ENCODE measurements at places on chromosomes 4 and X.

DNA sequence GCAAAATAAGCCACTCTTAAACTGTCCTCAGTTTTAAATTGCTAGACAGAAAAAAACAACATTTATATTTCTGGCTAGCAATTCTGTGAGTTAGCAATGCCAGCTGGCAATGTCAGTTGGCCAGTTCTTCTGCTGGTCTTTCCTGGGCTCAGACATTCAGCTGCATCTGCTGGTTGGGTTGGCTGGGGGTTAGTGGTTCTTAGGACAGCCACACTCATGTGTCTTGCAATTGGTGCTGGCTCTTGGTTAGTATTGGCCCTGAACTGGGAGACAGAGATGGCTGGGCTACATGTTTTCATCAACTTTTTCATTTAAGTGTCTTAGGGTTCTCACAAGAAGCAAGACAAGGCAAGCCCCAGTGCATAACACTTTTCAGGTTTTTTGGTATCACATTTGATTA is 48.0 kb upstream of the PDLIM5 start:
- no peak for DNase-seq

DNA sequence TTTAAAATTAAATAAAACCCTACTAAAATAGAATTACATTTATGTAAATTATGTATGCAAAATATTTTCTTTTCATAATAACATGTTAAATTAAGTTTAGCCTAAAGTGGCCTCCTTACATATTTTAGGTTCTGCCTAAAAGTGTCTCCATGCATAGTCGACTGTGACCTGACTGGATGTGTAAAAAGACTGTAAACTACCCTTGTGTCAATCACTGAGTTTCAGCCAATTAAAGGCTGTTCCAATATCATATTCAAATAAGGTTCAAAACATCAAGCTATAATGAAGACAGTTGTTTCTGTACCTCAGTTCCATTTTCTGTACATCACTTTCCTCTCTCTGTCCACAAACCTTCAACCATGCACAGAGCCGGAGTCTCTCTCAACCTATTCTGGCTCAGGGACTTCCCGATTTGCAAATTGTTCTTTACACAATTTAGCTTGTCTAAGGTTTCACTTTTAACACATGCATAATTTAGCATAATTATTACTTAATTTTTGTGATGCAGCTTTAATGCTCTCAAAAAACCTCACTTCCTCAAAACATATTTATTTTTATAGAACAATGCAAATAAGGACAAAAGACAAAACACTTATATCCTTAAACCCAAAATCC is 60.1 kb downstream of the SH3RF1 start:
- no peak for DNase-seq

- no peak for DNase-seq
Observed at GRCh38 chr4:104188301-104188700, 306.4 kb downstream of the CXXC4 start.

DNA sequence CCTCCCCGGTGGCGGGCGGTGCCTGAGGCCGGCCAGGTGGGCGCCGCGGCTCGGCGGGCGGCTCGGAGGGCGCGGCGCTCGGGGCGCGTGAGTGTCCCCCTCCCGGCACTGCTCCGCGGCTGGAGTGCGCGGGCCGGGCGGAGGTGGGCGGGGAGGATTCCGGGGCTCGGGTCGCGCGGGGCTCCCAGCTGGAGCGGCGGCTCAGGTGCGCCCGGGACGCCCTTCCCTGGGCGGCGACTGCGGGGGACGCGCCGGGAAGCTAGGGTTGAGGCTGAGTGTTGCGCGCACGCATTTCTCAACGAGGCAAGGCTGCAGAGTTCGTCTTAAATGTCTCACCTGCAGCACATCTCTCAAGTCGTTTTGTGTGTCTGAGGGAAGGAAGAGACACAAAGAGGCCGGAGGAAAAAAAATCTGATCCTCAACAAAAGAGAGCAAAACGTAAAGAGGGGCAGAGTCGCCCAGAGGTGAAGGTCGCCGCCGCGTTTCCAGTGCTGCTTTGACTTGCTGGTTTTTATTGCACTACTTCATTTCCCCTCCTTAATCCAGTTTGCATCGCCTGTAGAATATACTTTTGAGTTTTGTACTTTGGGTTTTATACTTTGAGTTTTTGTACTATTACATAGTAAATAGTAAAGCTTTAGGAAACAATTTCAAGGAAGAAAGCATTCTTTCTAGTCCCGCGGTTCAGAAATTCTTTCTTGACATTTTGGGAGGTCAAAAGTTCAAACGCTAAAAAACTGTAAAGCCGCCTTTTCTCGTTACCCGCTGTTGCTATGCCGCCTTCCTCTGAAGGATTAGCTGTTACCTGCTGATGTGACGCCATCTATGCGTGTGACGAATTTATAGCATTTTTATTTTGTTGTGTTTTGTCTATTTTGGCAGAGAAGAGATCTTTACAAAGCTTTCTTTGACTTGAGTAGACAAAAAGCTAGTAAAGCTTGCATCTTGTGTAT is 106.5 kb upstream of the STOX2 start:
- no peak for DNase-seq

DNA sequence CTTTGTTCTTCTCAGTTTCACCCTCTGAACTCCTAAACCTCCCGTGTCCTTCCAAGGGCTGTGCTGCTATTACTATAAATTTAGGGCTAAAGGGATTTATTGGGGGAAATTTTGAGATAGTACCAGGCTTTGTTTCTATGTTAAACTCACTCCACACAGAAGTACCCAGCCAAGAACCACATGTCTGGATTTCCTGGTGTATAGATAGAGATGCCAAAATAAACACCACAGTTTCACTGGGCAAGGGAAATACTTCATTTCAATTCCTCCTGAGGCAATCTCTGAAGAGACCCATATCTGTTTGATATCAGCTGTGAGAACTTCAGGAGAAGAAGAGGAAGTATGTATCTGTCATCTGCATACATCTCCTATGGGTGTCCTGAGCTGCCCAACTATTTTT is 21.7 kb upstream of the CLNK start:
- DNase-seq = no peak

- DNase-seq = no peak
Observed at GRCh38 chrX:17535229-17535628, 160.2 kb downstream of the NHS start.

GRCh38 chr4:67983333-67983732 is 20.0 kb upstream of the TMPRSS11A start:
- no peak for DNase-seq

DNA sequence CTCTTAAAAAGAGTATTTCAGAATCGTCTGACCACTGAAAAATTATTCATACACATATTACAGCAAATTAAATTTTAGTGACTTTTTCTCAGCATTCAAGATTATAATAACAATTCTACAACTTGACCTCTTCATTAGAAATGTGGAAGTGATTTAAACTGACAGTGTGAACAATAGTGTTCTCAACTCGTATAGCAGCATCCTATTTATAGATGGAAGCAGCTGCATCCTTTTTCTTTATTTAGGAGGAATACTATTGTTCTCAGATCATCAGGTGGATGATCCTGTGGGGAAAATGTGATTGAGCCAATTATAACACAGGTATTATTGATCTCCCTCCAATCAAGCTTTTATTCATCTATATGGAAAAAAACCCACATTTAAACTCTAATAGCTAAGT is 56.7 kb downstream of the RAPGEF2 start:
- DNase-seq = no peak

DNA sequence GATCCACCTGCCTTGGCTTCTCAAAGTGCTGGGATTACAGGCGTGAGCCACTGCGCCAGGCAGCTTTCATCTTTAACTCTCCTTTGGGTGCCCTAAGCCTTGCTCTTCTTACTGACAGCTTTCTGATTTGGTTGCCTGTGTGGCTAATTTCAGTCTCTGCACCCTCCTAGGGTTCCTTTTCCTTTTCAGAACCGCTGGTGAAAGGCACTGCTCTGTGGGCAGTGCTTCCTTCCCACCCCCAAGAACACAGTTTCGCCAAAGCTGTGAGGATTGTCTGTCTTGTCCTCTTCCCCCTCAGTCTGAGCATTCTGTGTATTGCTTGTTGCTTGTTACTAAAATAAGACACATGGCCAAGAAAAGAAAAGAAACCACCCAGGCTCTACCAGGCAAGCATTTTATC is 101.4 kb upstream of the FRMPD3 start:
- DNase-seq = no peak

- no peak for DNase-seq
Observed at GRCh38 chr4:155288999-155289398, 80.6 kb downstream of the NPY2R start.

DNA sequence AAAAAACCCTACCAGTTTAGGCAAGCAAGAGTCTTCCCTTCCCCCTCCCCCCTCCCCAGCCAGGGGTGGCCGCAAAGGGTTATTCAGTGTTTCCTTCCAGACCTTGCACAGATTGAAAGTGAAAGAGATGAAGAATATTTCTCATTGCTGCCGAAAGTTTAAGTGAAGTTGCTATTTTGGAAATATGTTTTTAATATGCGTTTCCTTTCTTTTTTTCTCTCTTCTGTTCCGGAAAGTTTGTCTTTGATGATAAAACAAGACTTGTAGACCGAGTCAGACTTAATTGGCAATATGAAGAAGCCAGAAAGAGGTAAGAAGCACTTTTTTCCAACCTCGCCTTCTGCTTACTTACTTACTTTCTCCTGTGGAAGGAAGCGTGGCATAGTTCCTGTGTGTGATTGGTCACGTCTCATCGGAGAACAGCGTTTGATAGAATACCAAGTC is 58.5 kb upstream of the CLCN4 start:
- peak; percentile 33 for DNase-seq

DNA sequence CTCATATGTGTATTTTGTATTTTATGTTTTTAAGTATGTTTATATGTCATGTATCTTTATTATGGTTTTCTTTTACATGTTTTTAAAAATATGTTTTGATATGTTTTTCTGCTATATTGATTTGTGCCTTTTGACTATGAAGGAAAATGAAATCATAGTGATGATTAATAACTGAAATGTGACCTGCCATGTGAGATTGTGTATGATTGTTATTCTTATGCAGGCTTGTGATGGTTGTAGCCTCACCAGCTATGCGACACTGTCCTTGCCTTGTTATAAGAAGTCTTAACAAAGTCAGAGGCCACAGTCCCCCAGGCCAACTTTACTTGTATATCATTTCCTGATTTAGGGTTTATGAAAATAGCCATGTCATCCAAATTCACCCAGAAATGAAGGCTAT is 83.2 kb downstream of the TMEM131L start:
- no peak for DNase-seq

DNA sequence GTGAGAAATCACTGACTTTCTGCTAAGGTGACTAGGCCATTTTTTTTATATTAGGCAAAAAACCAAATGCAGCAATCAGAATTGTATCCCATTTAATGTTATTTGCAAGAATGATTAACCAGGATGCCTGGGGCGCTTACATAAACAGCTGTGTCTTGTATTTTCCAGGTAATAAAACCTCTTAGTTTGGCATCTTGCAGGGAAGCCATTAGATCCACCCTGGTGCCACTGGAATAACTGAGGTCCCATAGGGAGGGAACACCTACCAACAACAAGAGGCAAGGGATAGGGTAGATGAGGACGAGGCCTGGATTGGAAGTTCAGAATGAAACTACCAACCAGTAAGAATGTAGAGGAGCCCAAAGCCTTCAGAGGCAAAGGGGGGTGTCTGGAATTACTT is 288.3 kb downstream of the ARHGAP24 start:
- DNase-seq = no peak

- DNase-seq = no peak
Observed at GRCh38 chr4:3869174-3869572, 103.0 kb downstream of the ADRA2C start.

GRCh38 chrX:105650986-105651385 is 171.4 kb upstream of the NRK start:
- DNase-seq = no peak

- DNase-seq = no peak
Observed at GRCh38 chrX:30373479-30373878, 64.3 kb upstream of the NR0B1 start.

DNA sequence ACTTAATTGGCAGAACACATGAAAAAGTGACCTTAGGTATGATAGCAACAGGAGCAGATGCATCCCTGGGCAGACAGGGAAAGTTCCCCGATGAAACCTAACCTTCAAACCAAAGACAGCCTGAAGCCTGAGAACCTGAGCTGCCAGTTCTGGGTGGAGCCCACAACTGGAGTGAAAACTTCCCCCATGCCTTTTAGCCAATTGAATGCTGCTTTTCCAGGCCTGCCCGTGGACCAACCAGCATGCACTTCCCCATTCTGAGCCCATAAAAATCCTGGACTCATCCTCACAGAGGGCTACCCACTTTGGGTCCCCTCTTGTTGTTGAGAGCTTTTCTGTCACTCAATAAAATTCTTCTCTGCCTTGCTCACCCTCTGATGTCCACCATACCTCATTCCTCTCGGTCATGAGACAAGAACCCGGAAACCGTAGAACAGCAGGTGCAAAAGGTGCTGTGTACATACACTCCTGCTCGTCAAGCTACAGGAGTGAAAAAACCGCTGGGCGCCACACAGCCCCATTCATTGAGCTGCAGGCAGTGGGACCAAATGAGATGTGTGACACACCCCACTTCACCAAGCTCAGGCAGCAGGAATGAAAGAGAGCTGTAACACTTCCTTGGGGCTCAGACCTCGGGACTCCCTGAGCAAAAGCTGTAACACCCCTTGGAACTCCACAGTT is 13.9 kb upstream of the SLC7A11 start:
- no peak for DNase-seq

- no peak for DNase-seq
Observed at GRCh38 chr4:138658518-138658917, 357.1 kb upstream of the NOCT start.

DNA sequence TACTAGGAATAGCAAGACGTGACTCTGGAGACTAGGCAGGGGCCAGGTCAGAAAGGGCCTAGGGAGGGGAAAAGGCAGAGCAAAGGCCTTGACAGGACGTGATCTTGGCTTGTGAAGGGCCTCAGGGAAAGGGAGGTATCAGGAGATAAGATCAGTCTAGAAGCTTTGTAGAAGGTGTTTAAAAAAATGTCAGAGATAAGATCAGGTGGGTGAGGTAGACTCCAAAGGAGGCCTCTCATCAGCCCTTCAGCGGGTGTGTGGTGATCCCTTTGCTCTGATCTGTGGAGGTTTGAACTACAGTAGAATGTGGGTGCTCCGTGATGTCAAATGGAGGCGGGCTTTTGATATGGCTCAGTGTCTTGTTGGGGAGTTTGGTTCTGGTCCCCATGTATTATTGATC is 78.8 kb upstream of the PRPS1 start:
- no peak for DNase-seq

DNA sequence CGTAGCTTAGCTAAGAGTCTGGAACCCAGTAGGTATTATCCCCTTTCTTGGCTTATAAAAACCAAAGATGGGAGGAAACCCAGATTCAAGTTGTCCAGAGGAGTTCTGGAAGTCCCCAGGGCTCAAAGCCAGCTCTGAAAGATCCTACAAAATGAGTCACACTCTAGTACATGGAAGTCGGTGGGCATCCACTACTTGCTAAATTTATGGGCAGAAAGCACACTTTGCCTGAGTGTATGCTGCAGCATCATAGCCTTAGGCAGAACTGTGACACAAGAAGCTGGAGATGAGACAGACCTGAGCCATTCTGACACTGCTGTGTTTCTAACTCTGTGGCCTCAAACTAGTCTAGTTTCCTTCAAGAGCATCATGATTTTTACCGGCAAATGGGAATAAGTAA is 429.3 kb downstream of the AFF2 start:
- DNase-seq = no peak
